A375 (cell line): ENCODE measurements at places on chromosomes 13 and 19. TPM values are rescaled to one million over a fixed set of nuclear protein-coding genes. Genes with fewer than 3 reads are reported as not detected.

The MEIS3 gene
- 8.0 and 11.1 TPM in 2 replicates for total RNA-seq

The CBARP gene
- total RNA-seq: 2.1 and 3.9 TPM in 2 replicates

The NAPSA gene
- not detected in 2 replicates for total RNA-seq

The CEACAM21 gene
- total RNA-seq: not detected in 2 replicates

The GNG8 gene
- not detected in 2 replicates for total RNA-seq

The MCF2L gene
- total RNA-seq: 22.9 and 25.4 TPM in 2 replicates

The RASIP1 gene
- 0.08 TPM in 1 of 2 replicates, not detected in the other for total RNA-seq

The NALCN gene
- 1.4 and 1.5 TPM in 2 replicates for total RNA-seq

The RNF17 gene
- 0.37 and 0.41 TPM in 2 replicates for total RNA-seq

The ZNF555 gene
- total RNA-seq: 0.13 and 0.30 TPM in 2 replicates

The SULT2A1 gene
- total RNA-seq: not detected in 2 replicates

The CEACAM8 gene
- not detected in 2 replicates for total RNA-seq

The SLC25A30 gene
- 4.1 and 4.7 TPM in 2 replicates for total RNA-seq

The CLDN10 gene
- not detected in 2 replicates for total RNA-seq

The PCDH8 gene
- total RNA-seq: 0.05 TPM in 1 of 2 replicates, not detected in the other

The C19orf47 gene
- total RNA-seq: 15.9 and 19.0 TPM in 2 replicates

The SLC10A2 gene
- not detected in 2 replicates for total RNA-seq

The PLD3 gene
- 127 and 131 TPM in 2 replicates for total RNA-seq

The OLFM2 gene
- total RNA-seq: 0.50 and 0.53 TPM in 2 replicates

The PRR20E gene
- not detected in 2 replicates for total RNA-seq

The ZNF471 gene
- total RNA-seq: 0.68 and 1.5 TPM in 2 replicates

The ZNF83 gene
- 29.2 and 33.8 TPM in 2 replicates for total RNA-seq

The CCDC194 gene
- not detected in 2 replicates for total RNA-seq

The SIAH3 gene
- total RNA-seq: not detected in 2 replicates

The LENG8 gene
- total RNA-seq: 45.7 and 64.1 TPM in 2 replicates

The PALM3 gene
- total RNA-seq: 1.1 TPM in 2 replicates
